Uterus (tissue), 4 donors: ENCODE measurements at places on chromosomes 2 and 18. TPM values are rescaled to one million over a fixed set of nuclear protein-coding genes. Genes with fewer than 3 reads are reported as not detected.

Gene REG3G
- total RNA-seq: not detected

Gene CTLA4
- not detected for total RNA-seq

- no peak for DNase-seq
These were observed 9.3 kb downstream of the TOGARAM2 start for GRCh38 chr2:28990445-28990844.

DNA sequence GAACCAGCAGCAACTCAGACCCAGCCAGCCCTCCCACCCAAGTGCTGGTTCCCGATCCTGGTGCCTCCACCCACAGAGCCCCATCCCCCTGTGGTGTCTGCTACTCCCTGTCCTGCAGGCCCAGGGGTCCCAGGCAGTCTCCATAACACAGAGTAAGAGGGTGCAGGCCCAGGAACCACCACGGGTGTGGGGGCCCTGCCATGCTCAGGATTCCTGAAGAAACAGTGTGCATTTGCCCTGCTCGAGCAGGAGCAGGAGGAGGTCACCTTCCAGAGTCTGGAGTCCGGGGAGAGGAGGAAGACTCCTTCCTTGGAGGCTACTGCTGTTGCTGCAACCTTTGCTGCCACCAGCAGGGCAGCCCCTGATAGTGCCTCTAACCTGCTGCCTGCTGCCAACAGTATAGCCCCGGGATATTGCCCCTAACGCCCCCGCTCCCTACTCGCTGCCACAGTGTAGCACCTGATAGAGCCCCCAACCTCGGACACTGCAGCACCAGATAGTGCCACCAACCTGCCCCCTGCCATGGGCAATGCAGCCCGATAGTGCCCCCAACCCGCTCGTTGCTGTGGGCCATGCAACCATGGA, 46.8 kb upstream of the ANKRD62 start:
- no peak for DNase-seq
